Activated T-helper 1 cell treated with anti-CD3 and anti-CD28 coated beads, Interleukin-2, amount 50 U/mL, for 16 hours (primary cell): ENCODE measurements at places on chromosomes 5 and 9.

DNA sequence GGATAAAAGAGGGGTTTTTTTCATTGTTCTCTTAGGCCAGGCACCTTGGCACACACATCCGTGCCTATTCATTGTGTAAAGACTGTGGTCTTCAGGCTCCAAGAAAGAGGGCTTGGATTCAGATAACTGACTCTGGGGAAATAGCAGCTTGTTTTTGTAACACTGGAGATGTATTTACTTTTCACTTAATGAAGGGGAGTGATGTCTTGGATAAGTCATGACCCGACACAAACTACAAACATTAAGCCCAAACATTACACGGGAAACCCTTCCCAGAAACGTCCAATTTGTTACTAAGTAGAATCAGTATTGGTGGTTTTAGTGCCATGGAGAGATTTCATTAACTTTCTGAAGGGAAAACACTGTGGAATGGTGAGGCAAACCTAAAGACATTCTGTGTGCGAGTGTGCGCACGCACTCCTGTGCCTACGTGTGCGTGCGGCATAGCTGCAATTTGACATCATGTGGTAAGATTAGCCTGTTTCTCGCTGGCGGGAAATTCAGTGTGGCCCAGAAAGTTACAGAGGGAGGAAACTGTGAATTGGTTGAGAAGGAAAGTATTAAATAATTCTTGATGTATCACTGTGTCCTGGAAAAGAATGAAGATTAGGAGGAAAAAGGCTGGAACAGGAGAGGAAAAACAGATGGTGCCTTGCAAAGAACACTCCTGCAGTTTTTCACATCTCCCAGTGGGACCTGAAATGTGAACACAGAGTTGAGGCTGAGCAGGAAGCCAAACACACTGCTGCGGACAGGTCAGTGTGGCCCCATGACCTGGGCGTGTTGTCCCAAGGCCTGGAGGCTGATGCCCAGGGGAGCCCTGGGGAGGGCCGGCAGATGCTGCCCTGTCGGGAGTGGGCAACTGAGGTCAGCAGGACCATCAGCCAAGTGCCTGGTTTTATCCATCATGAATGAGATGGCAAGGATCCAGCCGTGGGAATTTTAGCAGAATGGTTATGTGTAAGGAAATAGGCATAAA, 108.5 kb downstream of the GAS1 start:
- no peak for DNase-seq

- DNase-seq = no peak
Observed at GRCh38 chr5:117680426-117680825, 1105.8 kb upstream of the SEMA6A start.

- no peak for DNase-seq
Observed at GRCh38 chr5:132662925-132663770, 5.2 kb downstream of the IL13 start.

- no peak for DNase-seq
Observed at GRCh38 chr5:165334201-165334600, 1828.8 kb downstream of the MAT2B start.

DNA sequence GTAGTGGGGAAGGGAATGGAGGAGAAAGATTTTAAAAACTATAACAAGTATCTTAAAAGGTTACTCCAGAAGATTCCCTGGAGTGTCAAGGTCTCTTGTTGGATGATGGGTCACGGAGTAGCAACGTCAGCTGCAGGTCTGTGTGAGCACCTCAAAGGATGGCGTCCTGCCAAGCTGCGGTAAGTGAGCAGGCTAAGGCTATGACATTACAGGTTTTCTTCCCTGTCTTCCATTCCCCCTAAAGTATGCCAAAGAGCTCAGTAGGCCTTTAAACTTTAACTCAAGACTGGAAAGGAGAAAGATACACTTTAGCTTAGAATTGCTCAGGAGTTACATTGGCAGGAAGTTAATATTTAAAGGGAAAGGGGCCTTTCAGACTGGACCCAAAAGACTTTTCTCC, 17.5 kb downstream of the SPOCK1 start:
- DNase-seq = no peak

DNA sequence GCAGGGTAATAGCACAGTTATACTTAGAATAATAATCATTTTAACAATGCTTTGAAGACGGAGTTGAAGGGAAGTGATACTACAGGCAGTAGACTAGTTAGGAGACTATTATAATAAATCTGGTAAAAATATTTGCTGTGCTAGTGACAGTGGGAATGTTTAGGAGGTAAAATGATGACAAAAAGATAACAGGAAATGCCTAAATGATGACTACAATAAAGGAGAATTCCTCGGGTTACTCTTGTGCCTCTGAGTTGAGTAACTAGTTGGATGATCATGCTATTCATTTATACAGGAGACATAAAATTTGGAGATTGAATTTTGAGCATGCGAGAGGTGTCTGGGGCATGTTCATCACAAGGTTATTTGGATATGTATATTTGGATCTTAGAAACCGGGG, 32.2 kb upstream of the PAM start:
- DNase-seq = no peak
